CD4-positive, alpha-beta T cell treated with Interleukin-4 for 1 hour (primary cell): ENCODE measurements at places on chromosomes 4 and X.

- DNase-seq, result no peak
Measured at GRCh38 chr4:80295336-80295735, 28.9 kb downstream of the FGF5 start.

GRCh38 chr4:159937595-159937994 lies 834.7 kb downstream of the RAPGEF2 start:
- no peak for DNase-seq

DNA sequence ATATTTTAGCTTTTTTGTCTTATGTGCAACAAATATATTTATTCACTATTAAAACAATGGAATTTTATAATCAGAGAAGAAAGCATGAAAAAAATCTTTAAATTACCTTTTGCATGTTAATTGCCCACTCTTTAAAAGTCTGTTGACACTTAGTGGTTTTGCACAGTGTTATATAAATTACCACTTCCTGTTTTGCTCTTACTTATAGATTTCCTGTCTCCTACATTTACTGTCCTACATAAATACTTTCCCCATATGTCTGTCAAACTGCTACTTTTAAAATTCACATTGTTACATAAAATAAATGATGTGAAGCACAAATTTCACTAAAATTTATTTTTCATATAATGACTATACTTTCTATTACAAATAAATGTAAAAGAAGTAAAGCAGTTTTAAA lies 161.1 kb upstream of the NDST4 start:
- no peak for DNase-seq

- no peak for DNase-seq
Measured at GRCh38 chr4:127959794-127960193, 5.2 kb downstream of the MFSD8 start.

- no peak for DNase-seq
Measured at GRCh38 chr4:166842795-166843261, 391.5 kb downstream of the SPOCK3 start.

- DNase-seq, result no peak
Measured at GRCh38 chr4:79141530-79141929, 184.3 kb downstream of the NAA11 start.

DNA sequence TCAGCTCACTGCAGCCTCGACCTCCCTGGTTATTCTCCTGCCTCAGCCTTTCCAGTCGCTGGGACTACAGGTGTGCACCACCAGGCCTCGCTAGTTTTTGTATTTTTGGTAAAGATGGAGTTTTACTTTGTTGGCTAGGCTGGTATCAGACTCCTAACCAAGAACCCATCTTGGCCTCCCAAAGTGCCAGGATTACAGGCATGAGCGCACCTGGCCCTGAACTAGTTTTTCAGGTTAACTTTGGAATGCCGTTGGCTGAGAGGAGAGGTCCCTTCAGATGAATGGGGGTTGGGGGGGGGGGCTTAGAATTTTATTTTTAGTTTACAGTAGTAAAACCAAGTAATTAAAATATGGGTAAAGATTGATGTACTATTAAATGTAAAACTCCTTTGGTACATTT lies 23.4 kb upstream of the CWH43 start:
- no peak for DNase-seq

- no peak for DNase-seq
Measured at GRCh38 chrX:108494406-108495090, 54.9 kb downstream of the COL4A5 start.

DNA sequence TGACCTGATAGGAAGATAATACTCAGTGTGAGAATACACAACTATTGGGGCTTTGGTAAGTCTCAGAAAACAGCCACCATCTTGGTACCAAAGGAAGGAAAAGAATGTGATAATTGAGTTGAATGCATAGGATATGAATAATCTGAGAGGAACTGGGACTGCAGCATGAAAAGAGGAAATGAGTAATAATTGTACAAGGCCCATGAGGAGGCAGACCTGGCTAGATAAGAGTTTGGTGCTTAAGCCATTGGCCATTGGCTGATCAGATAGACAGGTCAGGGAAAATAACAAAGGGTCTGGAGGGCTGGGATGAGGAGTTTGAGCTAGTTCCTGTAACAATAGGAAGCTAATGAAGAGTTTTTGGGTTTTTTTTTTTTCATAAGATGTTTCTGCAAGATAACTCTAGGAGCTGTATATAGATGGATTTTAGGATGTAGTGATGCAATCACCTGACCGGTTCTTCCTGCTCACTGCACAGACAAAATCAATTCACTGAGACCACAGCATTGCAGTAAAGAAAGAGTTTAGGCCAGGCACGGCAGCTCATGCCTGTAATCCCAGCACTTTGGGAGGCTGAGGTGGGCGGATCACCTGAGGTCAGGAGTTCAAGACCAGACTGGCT lies 5.3 kb upstream of the TRMT2B start:
- no peak for DNase-seq

DNA sequence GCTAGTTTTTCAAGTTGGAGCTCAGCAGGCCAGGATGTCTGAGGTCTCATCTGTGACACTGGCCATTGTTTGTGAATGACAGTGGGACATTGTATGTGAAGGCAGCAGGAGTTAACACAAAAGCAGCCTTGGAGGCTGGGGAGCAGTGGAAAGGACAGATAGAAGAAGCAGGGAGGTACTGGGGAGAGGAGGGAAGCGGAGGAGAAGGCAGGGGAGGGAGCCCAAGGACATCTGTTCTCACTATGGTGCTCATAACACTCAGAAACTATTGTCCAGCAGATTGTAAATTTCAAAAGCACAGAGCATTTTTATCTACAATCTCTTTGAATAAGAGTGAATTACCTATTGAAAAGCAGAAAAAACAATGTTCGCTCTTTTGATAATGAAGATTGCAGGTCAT lies 253.6 kb upstream of the DIPK2B start:
- no peak for DNase-seq

DNA sequence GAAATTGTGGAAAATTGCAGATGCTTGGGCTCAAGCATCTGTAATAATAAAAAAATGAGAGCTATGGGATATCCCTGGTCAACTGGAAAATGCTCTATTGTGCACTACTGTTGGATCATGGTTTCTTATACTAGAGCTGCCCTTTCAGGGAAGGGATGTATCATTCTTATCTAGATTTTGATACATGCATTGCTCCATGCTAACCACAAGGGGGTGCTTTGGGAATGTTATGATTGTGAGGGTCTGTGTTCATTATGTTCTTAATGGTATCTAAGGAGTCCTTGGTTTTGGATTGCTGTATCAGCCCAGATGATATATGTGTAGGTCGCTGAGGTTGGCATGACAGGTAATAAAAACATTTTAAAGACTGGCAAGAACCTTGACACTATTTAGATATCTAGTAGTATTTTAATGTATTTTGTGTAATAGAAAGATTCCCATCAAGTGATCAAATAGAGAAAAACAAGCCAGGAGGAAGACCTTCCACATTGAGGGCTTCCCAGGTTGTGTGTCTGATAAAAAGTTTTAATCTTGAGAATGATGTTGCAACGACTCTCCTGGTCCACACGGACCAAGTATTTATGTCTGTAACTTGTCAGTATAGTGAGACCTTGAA lies 49.2 kb upstream of the TLR2 start:
- peak; percentile 20 for DNase-seq

GRCh38 chrX:17247144-17247543 lies 127.9 kb upstream of the NHS start:
- no peak for DNase-seq

DNA sequence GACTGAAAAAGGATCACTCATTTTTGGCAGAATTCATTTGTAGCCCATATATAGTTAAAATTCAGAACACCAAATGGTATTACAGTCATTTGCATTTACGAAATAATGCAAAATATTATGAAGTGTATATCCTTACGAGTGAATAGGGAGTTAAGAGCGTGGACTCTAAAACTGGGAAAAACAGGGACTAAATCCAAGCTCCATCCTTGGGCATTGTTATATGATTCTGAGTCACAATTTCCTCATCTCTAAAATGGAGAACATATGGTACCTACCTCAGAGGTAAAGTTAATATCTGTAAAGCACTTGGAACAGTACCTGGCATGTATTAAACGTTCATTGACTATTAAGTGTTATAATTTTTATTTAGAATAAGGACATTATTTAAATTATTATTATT lies 106.3 kb downstream of the ZAR1 start:
- DNase-seq, result no peak

- no peak for DNase-seq
Measured at GRCh38 chr4:108240366-108240765, 71.6 kb upstream of the LEF1 start.

DNA sequence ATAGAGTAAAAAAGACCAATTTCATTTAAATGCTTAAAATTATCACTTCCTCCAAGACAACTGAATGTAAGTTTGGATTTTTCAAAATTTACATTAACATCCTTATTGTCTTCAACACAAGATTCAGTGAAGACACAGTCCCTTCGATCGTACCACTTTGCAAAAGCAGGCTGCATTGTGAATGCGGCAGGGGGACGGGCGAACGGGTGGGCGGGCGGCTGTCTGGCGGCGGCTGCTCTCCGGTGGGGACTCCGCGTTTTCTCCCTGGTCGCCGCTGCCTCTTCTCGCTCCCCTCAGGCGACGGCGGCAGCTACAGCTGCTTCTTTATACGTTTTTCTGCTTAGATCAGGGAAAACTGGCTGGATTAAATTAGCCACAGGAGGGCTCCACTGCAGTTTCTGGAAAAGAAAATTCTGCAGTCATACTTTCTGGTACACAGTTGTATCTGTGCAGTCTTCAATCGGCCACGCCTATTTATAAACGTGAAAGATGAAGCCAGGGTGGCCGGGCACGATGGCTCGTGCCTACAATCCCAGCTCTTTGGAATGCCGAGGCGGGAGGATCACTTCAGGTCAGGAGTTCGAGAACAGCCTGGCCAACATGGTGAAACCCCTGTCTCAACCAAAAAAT lies 33.9 kb upstream of the HPF1 start:
- peak; percentile 5 for DNase-seq
